Smooth muscle cell of the umbilical artery (primary cell): ENCODE measurements at places on chromosomes 7 and 10. TPM values are rescaled to one million over a fixed set of nuclear protein-coding genes. Genes with fewer than 3 reads are reported as not detected.

COL1A2 gene
- total RNA-seq: 7,304 and 14,627 TPM in 2 replicates

GIGYF1 gene
- 11.3 and 14.4 TPM in 2 replicates for total RNA-seq

GSAP gene
- 9.5 and 14.6 TPM in 2 replicates for total RNA-seq

EPO gene
- not detected in 2 replicates for total RNA-seq

SLC29A3 gene
- total RNA-seq: 0.89 and 1.2 TPM in 2 replicates

MSS51 gene
- total RNA-seq: 2.1 and 2.7 TPM in 2 replicates

SUMF2 gene
- total RNA-seq: 174 and 227 TPM in 2 replicates

FKBP6 gene
- not detected in 2 replicates for total RNA-seq

SPDYE17 gene
- total RNA-seq: not detected in 2 replicates

EPHB6 gene
- 2.6 and 3.6 TPM in 2 replicates for total RNA-seq

TMEM196 gene
- not detected in 2 replicates for total RNA-seq

CLRN3 gene
- total RNA-seq: not detected in 2 replicates

GALNT17 gene
- total RNA-seq: not detected in 2 replicates

UPK3BL1 gene
- total RNA-seq: 1.8 and 11.1 TPM in 2 replicates

TFEC gene
- under 0.01 and 0.46 TPM in 2 replicates for total RNA-seq

SPDYE5 gene
- not detected in 2 replicates for total RNA-seq

TCF7L2 gene
- total RNA-seq: 2.6 and 4.5 TPM in 2 replicates
